ENCODE measurements at places on chromosomes 11 and 22. TPM values are rescaled to one million over a fixed set of nuclear protein-coding genes. Genes with fewer than 3 reads are reported as not detected.
A peak's percentile ranks its signal among the peaks of the same experiment; 100 is the strongest.

Gene DDTL
- 3.6 TPM for total RNA-seq

- peak; percentile 74 for DNase-seq
Observed at GRCh38 chr11:73217131-73217809, 811 bp upstream of the P2RY2 start.

Gene MDK
- 23.4 TPM for total RNA-seq

Gene TRIM29
- 3.6 TPM for total RNA-seq

GRCh38 chr11:120527111-120527761, 15.7 kb downstream of the GRIK4 start:
- DNase-seq = peak; percentile 80
